Activated CD4-positive, alpha-beta T cell treated with anti-CD3 and anti-CD28 coated beads for 1 hour (primary cell): ENCODE measurements at places on chromosomes 5 and 9.

DNA sequence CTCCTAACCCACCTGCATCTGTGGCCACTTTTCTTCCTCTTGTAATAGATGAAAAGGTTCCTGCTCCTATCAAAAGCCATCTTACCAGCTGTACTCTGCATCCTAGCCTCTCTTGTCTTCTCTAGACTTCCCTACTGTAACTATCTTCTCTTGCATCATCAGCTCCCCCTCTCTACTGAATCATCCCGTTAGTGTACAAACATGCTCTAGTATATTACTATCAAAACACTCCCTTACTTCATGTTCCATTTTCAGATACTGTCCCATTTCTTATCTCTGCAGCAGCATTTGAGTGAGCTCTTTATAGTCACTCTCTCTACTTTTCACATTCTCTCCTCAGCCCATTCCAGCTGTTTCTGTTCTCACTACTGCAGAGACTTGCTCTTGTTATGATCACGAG, 2.8 kb downstream of the SRA1 start:
- DNase-seq, result no peak

- no peak for DNase-seq
Measured at GRCh38 chr5:37580106-37580505, 201.0 kb downstream of the WDR70 start.

DNA sequence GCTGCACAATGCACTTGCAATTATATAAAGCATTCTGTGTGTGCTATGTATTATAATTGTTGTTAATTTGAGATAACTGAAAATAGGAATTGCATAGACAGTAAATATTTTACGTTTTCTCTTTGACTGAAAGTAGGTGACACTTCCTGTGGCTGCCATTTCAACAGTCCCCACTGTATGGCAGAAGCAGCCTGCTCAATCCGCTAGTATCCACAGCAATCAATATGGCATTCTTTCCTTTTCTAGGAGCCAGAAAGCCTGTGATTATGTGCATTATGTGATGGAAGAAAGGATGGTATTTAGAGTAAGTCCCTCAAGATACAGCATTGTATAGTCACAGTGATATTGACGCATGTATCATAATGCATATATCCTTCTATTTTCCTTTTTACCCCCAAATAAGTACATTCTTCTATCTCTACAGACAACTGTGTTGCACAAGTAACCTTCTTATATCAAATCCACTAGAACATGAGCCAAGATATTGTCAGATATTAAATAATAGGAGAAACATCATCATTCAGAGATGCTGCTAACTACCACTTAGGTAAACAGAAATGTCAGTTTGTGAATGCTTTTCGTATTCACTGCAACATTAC, 59.7 kb downstream of the CARTPT start:
- no peak for DNase-seq

GRCh38 chr5:102222772-102223171, 73.3 kb downstream of the SLCO4C1 start:
- DNase-seq, result no peak

DNA sequence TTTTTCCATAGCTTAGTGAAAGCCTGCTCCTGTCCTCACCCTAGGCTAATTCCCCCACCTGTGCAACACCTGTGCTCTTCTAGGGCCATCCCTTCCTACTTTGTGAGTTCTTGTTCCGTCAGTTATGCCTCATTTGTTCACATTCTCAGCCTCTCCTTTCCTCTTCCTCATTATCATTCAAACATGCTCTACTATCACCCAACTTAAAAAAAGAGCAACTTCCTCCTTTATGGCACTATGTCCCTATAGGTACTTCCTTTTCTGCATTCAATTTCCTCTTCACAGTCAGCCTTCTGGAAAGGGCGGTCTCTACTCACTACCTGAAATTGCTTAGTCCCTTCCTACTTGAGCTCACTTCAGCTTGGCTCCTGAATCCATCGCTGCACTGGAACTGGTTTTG, 111.8 kb upstream of the LHFPL2 start:
- no peak for DNase-seq
